ENCODE measurements at places on chromosomes 12 and 14.

DNA sequence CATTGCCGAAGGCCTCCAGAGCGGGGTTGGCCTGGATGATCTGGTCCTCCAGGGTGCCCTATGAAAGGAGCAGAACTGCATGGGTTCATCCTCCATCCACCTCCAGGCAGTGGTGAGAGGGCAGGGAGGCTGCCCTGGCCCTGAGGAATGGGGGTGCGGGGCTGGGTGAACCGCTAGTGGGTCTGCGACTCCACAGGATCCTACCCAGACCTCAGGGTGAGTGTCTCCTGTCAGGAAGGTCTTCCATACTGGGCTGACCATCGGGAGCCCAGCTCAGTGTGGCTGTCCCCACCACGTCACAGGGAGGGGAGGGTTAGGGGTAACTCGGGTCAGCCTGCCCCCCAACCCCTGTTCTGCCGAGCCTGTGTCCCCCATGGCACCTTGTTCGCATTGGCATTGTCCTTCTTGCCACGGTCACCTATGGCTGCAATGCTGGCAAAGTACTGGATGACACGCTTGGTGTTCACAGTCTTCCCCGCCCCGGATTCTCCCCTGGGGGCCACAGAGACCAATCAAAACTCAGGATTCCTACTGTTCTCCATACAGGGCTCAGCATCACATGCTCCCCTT, 3.7 kb downstream of the MYH6 start:
- no peak for DNase-seq

DNA sequence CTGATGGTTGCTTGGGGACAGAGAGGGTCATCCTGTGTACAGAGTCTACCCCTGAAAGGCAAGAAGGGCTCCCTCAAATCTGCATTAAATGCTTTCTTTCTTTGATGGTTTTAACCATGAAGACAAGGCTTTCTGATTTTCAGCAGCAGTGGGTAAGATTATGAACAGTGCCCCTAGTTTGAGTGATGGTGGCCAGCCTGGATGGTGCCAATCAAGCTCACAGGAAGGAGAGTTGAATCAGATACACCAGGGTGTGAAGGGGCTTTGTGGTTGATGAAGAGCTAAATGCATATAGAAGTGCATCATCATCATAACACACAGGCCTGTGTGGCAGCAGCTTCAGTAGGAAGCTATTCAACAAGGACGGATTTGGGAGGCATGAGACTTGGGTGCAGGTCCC, 5.7 kb downstream of the KRT85 start:
- no peak for DNase-seq

- no peak for DNase-seq
Measured at GRCh38 chr14:34376649-34377267, 85.3 kb downstream of the SPTSSA start.

- DNase-seq: peak; percentile 99
Measured at GRCh38 chr12:113214895-113215400, 6.3 kb upstream of the TPCN1 start.

DNA sequence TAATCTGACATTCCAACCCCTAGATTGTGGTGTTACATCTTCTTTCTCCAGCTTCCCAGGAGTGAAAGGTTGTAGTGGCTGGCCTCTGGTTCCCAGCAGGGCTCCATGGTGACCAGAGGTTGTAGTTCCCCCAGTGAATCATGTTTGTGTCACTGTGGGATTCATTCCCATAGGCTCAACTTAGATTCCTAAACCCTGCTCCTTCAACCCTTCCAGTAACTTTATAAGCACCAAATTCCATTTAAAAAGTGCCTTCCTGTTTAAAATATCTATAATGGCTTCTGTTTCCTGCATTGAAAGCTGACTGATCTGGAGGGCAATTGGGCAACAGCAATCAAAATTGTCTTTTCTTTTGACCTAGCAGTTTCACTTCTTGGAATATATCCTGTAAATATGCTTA, 40.5 kb upstream of the TBC1D15 start:
- peak; percentile 39 for DNase-seq

DNA sequence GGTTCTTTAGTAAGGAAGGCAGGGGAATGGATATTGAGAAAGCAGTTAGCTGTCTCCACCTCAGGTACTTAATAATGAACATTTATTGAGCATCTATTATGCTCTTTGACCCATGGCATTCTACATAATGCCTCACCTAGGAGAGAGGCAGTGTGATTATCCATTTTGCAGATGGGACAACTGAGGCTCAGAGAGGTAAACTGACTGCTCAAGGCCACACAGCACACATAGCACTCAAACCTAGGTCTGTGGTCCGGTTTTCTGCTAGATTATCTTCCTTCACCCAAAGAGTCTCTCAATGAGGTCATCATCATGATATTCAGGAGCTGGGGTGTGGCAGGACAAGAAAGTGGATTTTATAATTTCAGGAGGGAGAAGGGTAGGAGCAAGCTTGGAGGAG, 199.1 kb upstream of the LHX5 start:
- DNase-seq: no peak

GRCh38 chr14:80017795-80018194, 193.5 kb downstream of the DIO2 start:
- no peak for DNase-seq

GRCh38 chr12:114903083-114903691, 219.2 kb upstream of the TBX3 start:
- peak; percentile 86 for DNase-seq

DNA sequence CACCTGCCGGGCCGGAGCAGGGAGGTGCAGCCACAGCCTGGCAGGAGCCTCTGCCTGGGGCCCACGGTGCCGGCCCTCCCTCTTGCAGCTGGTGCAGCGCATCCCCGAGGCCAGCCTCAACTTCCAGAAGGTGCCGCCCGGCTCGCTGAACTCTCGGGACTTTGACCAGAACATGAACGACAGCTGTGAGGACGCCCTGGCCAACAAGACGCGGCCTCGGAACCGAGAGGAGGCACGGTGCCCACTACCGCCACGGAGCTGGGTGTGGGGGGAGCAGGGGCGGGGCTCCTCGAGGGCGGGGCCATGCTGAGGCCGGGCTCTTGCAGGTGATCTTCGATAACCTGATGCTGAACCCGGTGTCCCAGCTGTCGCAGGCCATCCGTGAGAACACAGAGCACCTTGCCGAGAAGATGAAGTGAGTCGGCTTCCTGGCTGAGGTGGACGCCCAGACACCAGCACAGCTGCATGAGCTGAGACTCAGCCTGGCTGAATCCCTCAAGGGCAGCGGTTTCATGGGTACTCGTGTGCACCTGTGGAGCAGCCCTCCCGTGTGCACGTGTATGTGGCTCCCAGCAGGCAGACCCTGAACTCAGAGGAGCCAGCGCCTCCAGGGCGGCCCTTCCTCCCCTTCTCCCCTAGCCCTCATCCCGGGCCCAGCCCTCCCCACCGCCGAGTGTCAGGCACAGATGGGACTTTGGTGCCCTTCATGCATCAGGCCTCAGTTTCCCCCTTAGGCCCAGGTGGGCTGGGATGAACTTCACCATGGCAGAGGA, 28.6 kb downstream of the CEP170B start:
- no peak for DNase-seq

GRCh38 chr12:111259231-111259630, 109.7 kb downstream of the PHETA1 start:
- no peak for DNase-seq

- peak; percentile 67 for DNase-seq
Measured at GRCh38 chr12:92608151-92609091, 94.4 kb upstream of the PLEKHG7 start.

DNA sequence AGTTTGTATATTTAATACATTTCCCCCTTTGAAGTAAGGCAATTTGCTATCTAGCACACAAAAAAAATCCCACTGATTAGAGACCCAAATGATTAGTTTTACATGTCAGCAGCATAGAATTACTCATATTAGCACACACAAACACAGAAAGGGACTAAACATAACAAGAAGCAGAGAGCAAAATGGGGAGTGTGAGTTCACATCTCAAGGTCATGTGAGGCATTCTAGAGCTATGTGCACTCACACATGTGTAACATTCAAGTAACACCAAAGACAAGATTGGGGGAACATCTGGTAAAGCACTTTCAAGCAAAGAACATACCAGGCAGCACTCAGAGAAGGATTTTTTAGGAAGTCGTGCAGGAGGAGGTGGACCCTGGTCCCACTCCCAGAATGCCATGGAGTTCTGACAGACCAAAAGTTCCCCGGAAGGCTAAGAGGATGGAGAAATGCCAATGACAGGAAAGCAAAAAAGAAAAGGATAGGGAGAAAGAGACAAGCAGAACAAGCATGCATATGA, 105.8 kb upstream of the SINHCAF start:
- DNase-seq: peak; percentile 23

DNA sequence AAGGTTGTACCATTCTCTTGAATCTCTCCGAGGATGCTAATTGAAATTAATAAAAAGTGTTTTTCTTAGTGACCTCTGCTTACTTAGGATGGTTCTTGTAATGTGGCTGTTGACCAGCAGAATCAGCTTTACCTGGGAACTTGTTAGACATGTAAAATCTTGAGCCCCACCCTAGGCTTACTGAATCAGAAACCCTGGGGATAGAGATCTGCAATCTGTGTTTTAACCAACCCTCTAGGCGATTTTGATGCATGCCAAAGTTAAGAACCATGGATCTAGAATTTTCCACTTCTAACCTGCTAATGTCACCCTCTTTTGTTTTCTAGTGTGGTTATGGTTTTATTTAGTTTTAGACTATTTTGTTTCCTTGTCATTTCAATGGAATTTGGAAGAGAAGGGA, 6.5 kb downstream of the NUBPL start:
- DNase-seq: no peak

DNA sequence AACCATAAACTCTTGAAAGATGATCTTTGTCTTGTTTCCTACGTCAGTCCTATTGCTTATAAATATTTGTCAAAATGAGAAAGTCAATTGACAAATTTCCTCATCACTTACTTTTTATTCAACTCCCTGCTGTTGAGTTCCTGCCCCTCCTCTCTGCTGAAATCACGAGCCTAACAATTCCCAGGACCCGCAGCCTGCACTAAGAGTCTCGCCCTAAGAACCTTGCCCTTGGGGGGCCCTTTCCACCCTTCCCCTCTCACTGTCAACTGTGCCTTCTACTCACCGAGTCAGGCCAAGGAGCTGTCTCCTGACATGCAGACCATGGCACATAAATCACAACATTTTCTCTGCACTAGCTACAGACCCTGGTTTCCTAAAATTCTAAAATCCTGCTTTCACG, 99.0 kb downstream of the STAB2 start:
- DNase-seq: no peak

GRCh38 chr12:67078957-67079356, 190.2 kb upstream of the CAND1 start:
- DNase-seq: no peak

All from AG10803 (cell line).